ENCODE measurements at places on chromosomes 7 and 10.

DNA sequence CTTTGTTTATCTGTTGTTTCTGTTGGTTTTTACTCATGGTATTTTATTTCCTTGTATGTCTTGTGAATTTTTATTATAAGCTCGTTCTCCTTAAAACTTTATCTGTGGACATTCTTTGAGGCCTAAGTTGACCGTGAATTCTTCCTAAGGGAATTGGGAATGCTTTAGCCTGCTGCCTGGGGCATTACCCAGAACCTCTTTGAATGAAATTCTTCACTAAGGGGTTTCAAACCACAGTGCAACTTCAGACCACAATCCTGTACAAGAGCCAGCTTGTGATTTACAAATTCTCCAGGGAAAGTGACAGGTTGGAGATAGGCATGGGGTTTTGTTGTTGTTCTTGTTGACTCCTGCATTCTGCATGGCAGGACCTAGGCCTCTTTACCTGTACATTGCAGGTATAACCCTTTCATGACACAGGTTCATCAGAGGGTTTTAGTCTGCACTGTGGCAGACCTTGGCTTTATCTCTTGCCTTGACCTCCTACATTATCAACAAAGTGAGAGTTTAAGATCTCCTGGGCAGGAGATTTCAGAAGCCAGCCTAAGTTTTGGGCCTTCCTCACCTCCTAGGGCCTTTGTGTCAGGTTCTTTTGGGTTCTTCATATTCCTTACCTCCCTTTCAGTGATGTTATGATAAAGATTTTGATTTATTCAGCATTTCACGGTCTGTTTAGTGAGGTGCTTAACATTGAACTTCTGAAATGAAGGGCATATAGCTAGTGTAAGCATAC is 70.2 kb downstream of the ABCC2 start:
- DNase-seq, result no peak

DNA sequence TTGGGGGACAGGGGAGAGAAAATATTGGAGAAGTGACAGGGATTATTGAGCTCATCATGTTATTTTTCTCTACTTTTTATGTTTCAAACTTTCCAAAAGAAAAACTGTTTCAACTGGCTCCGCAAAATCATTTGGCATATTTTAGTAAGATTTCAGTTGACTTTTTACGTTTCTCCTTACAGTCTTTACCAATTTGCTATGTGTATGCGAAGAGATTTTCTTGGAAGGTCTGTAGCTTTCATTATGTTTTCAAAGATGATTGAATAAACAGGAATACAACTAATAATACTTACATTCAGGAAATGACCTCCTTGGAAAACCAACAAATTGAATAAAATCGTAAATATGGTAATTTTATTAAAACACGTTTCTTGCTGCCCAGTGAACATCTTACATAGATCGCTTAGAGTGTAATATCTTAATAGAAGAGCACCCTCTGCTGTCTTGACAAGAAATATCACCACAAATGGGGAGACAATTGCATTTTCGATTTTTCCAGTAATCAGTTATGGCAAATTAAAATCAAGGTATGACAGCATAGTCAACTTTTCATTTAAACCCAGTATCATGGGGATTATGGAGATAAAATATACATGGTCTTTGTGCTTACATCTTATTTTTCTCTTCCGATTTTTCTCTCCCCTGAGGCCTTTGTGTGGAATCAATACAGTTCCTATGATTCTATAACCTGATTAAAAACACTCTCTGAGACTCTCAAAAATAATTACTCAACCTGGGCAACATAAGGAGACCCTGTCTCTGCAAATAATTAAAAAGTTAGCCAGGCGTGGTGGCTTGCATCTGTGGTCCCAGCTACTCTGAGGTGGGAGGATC is 43.1 kb downstream of the MBL2 start:
- peak; percentile 75 for DNase-seq

- no peak for DNase-seq
Measured at GRCh38 chr7:44144968-44145478, 3.9 kb upstream of the MYL7 start.

- no peak for DNase-seq
Measured at GRCh38 chr7:42085531-42085930, 151.5 kb downstream of the GLI3 start.

DNA sequence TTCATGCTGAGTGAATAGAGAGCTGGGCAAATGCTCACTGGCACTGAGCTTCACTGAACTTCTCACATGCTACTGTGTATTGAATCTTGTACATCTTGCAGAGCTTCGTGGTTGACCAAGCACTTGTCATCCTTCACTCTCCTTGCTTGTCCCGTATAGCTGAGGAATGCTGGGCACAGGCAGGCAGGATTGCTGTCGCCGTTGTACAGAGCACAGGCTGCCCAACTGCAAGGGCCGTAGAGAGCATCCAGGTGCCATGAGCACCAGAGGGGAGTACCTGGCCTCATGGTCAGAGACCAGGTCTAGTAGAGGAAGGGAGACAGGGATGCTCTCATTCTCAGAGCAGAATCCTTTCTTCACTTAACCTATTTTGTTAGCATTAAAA is 99.8 kb upstream of the RET start:
- no peak for DNase-seq

- DNase-seq, result no peak
Measured at GRCh38 chr7:47905076-47905920, 43.0 kb downstream of the PKD1L1 start.

GRCh38 chr7:113367041-113367586 is 248.8 kb upstream of the SMIM30 start:
- no peak for DNase-seq

- DNase-seq, result peak; percentile 50
Measured at GRCh38 chr7:142451296-142451695, 193.4 kb upstream of the PRSS58 start.

DNA sequence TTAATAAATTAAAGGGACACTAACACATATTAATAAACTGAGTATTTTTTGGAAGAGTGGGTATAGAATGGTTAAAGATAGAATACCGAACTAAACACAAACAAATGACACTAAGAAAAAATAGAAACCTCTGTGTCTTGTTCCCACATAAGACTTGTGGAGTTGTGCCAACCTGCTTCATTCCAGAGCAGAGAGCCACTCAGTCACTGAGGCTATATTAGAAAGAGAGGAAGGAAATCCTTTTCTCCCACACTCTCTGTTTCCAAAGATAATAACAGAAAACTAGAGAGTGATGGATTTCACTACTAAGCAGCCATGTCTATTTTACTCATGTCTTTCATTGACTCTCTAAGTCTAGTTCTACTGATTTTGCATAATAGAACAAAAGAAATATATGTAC is 26.0 kb downstream of the CTNNA3 start:
- DNase-seq, result no peak

DNA sequence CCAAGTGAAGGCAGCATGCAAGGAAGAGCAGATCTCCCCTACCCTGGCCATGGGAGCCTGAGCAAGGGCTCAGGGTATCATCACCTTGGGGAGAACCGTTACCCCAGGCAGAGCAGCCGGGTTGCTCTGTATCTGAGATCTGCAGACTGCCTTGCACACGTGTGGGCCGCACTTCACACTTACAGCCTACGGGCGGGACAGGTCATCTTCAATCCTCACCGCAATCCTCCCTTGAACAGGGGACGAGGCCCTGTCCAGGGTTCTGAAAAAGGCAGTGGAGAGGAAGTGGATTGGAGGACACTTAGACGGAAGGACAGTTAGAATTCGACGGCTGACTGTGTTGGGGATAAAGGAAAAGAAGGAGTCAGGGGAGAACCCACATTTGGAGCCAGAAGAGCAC is 51.4 kb downstream of the NPS start:
- DNase-seq, result no peak

DNA sequence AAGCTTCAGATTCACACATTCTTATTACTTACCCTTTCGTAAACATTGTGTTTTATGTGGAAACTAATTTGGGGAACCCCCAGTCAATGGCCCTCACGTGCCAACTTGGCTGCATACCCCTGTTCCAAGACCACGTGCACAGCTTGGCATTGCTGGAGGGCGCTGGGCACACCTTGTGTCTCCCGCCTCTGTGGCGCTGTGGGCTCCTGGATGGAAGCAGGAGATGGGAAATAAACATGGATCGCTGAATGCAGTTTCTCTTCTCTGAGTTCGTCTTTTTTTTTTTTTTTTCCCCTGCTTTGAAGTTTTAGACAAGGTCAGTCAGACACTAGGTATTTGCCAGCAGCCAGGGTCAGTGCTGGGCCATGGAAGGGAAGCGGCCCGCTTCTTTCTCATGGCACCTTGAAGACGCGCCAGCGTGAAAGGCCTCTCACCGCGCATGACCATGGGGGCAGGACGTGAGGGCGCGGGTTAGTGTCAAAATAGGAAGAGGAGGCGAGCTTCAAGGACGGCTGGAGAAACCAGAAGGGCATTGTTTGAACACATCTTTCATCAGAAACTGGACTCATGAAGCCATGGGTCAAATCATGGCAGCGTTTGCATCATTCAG is 27.3 kb downstream of the BNIP3 start:
- no peak for DNase-seq

GRCh38 chr10:83881661-83882060 is 257.6 kb upstream of the GHITM start:
- no peak for DNase-seq

DNA sequence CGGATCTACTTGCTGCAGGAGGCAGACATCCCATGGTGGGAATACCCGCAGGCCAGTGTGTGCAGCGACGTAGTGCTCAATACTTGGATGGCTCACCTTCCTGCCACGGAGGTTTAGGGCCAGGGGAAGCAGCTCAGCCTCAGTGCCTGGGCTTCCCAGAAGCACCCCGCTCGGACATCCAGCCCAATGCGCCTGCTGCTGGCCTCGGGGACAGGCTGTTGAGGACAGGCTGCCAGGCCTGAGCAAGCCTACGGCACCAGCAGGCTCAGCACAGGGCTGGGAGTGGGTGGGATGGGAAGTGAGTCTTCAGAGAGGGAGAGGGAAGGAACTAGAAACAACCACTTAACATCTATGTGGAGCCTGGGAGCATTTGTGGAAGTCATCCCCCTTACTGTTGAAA is 441.3 kb upstream of the MGMT start:
- DNase-seq, result no peak

DNA sequence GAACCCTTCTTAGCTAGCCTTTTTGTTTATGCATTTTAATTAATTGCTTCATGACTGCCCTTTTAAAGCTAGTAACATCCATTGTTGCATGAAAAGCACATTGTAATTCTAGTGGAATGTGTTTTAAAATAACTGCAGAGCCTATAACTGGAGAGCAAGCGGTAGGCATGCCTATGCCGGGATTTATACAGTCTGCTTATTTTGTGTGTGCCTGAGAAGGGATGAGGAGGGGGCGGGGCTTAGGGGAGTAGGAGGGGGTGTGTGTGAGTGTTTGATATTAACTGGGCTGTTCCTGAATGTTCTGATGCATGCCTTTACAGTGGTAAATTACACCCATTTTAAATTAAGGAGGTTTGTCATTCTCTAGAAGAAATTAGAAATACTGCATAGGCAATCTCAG is 208.1 kb downstream of the TCF7L2 start:
- DNase-seq, result no peak

GRCh38 chr10:104231784-104232612 is at the start of gene CFAP43:
CFAP43 (minus strand) TSS chr10:104232364; CDS start chr10:104232246, 118 bp downstream.
- peak; percentile 98 for DNase-seq

GRCh38 chr7:42991913-42992591 is 59.9 kb downstream of the MRPL32 start:
- DNase-seq, result no peak

DNA sequence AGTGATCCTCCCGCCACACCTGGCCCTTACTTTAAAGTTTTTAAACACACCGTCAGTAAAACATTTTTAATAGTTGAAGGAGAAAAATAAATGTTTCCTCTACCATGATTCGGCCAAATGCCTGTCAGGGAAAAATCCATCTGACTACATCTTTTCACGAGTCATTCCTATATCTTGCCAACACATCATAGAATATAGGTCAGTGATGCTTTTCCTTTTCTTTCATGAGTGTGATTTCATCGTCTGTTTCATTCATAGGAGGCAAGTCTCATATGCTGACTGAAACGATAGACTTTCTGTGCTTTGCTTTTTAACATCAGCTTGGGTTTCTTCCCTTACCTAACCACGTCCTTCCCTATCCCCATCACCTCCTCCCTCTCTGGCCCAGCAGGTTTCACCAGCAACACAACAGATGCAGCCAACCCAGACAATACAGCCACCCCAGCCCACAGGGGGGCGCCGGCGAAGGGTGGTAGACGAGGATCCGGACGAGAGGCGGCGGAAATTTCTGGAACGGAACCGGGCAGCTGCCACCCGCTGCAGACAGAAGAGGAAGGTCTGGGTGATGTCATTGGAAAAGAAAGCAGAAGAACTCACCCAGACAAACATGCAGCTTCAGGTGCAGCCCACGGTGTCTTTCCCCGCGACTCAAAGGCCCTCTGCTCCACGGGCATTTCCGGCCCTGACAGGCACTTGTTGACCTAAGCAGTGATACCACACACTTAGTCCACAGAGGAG is 149.2 kb downstream of the TRIL start:
- DNase-seq, result no peak

DNA sequence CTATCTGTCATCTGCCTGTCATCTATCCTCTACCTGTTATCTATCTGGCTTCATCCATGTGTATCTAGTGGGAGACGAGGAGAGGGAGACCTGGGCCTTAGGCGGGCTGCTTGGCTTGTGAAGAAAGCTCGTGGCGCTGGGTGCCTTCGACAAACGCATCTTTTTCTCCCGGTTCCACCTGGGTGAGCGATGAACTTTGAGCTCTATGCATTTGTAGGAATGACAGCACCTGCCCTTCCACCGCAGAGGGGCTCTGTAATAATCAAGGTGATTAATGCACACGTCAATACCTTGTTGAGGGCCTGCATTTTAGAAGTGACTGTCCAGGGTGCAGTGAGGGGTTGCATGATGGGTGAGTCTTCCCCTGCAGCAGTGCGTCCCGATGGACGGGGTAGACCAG is 2.6 kb upstream of the VIPR2 start:
- no peak for DNase-seq

DNA sequence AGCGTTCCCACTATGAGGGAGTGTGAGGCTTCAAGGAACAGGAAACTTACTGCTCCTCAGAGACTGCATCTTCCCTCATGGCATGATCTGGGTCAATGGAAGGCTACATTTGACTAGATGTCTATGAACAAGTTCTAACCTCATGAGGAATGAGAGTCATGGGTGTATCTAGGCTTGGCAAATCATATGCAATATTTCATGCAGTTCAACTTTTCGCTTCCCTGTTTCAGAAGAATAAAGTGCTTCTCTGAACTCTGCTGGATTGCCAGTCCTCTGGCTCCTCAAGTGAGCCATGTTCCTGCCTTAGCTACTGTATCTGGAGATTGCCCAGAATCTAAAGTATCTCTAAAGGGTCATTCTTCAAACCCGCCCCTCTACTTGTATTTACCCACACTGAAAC is 54.3 kb upstream of the SEMA3A start:
- DNase-seq, result no peak

DNA sequence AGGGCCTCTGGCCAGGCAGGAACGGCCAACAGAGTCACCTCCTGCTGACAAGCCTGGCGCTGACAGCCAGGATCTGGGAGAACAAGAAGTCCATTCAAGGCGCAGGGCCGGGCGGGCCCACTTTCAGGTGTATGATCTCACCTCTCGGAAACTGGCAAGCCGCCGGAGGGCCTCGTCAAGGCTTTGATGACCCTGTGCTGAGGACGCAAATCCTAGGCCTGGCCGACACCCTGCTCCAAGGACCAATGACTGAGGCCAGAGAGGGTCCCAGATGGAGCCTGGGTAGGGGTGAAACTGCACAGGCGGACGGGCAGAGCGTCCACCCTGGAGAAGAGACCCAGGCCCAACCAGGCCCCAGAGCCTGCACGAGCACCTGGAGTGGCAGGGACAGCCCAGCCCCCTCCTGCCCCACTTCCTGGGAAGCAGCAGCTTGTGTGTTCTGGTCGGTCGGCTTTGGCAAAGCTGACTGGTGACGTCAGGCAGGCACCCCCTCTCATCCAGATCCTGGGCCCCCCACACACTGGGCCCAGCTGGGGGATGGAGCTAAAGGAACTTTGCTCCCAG is 30.6 kb downstream of the MYL10 start:
- no peak for DNase-seq

- no peak for DNase-seq
Measured at GRCh38 chr10:112429654-112430230, 17.0 kb downstream of the ZDHHC6 start.

Data from Kasumi-1 (cell line).